Globus pallidus (tissue), 1 donor: ENCODE measurements at places on chromosomes 1 and 21.

GRCh38 chr1:244958593-244958992 lies 94.2 kb upstream of the HNRNPU start:
- no peak for DNase-seq

- DNase-seq, result no peak
Observed at GRCh38 chr1:240935920-240936319, 324.0 kb upstream of the GREM2 start.

- DNase-seq, result no peak
Observed at GRCh38 chr1:224543453-224543852, 72.7 kb upstream of the CNIH3 start.

- DNase-seq, result no peak
Observed at GRCh38 chr21:16912075-16912474, 600.8 kb upstream of the CXADR start.

- DNase-seq, result no peak
Observed at GRCh38 chr1:5502311-5503194, 489.7 kb downstream of the NPHP4 start.

- no peak for DNase-seq
Observed at GRCh38 chr1:81351864-81352263, 448.9 kb upstream of the ADGRL2 start.

DNA sequence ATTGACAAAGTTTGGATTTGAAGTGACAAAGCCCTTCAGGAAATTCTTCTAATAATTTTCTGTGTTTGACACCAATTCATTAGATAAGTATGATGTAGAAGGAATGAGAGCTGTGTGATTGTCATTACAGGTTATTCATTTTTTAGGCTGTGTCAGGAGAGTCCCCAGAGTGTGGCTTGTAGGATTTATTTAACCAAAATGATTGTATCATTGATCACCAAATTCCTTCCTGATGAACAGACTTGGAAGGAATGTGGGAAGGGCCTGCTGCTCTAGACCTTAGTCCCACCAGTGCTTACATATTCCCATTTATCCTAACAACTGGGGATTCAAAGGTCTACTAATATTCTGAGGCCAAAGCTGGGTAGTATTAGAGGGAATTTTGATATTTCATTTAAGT lies 383.3 kb upstream of the KAZN start:
- no peak for DNase-seq

- DNase-seq, result no peak
Observed at GRCh38 chr1:35499231-35499630, 58.0 kb downstream of the KIAA0319L start.

- no peak for DNase-seq
Observed at GRCh38 chr1:226588484-226588883, 39.9 kb downstream of the STUM start.

- DNase-seq, result no peak
Observed at GRCh38 chr1:10444248-10444647, 5.6 kb upstream of the CORT start.
